ENCODE measurements at places on chromosomes 6 and 20.

GRCh38 chr6:110786271-110786670 lies 29.0 kb downstream of the CDK19 start:
- no peak for DNase-seq

DNA sequence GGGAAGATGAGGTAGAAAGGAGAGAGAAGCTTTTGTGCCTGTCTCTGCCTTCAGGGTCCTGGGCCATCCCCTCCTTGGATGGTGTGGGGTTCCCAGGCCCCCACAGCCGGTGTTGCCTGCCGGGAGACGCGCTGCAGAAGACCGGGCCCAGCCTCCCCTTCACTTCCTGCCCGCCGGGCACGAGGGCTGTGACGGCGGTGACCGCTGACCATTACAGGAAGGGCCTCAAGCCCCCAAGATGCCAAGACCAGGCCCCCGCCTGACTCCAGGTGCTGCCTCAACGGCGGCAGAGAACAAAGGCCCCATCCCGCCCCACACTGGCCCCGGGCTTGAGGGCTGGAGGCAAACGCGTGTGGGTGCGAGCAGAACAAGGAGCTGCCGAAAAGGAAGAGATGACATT lies 38.2 kb downstream of the ZBTB46 start:
- DNase-seq, result no peak

- no peak for DNase-seq
Observed at GRCh38 chr6:132961610-132962009, 147.2 kb downstream of the RPS12 start.

DNA sequence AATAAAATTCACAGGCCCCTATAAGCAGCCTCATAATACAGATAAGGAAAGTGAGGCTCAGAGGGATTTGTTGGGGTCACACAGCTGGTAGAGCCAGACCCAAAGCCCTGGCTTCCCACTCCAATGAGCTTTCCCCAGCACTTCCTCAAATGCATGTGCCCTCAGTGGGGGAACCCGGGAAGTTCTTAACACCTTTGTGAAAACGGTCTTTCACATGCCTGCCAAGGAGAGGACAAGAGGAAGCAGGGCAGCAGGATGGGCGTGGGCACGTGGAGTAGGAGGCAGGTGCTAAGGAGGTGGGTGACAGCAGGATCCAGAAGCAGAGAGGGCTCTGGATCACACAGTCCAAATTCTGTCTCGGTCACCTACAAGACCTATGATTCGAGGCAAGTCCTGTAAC lies 598 bp downstream of the PI16 start:
- no peak for DNase-seq

- DNase-seq, result no peak
Observed at GRCh38 chr6:71707059-71707458, 179.3 kb upstream of the RIMS1 start.

GRCh38 chr6:125337706-125338105 lies 35.9 kb upstream of the HDDC2 start:
- no peak for DNase-seq

GRCh38 chr6:158020272-158020711 lies 38.6 kb downstream of the SYNJ2 start:
- no peak for DNase-seq

DNA sequence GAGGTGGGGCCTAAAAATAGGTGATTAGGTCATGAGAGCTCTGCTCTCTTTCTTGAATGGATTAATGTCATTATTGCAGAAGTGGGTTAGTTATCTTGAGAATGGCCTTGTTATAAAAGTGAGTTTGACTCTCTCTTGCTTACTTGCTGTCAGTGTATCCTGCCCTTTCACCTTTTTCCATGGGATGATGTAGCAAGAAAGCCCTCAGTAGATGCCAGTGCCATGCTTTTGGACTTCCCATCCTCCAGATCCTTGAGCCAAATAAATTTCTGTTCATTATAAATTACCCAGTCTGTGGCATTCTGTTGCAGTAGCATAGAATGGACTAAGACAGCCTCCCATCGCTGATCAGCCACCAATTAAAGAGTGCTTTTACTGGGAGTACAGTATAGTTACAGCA lies 40.1 kb downstream of the UTRN start:
- no peak for DNase-seq

- DNase-seq, result no peak
Observed at GRCh38 chr6:45631396-45631795, 253.7 kb upstream of the SUPT3H start.

All from amniotic stem cell (primary cell).